ENCODE measurements at places on chromosomes 7 and 10.

GRCh38 chr7:141208539-141208938 lies 134.7 kb downstream of the TMEM178B start:
- no peak for DNase-seq

GRCh38 chr7:28615091-28615490 lies 202.8 kb downstream of the CREB5 start:
- no peak for DNase-seq

DNA sequence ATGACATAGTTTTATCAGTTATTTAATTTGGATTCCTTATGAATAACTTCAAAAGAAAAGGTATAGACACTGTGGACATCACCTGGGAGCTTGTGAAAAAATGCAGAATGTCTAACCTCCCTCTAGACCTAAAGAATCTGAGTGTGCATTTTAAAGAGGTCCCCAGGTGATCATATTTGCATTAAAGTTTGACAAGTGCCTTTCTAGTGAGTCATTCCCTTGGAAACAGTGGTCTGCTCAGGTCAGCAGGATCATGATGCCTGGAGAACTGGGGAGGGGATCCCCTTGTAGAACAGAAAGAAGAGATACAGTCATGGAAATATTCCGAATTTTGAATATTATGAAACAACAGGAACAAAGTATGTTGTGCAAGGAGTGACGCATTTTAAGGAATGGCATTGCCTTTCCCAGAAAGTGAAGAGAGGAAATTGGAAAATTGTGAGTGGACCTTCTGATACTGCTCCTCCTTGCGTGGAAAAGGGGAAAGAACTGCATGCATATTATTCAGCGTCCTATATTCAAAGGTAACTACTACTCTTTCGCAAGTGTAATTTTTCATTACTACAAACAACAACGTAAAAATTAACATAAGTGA lies 4.6 kb downstream of the STEAP2 start:
- DNase-seq: no peak

- DNase-seq: no peak
Measured at GRCh38 chr7:101162551-101163278, 2.7 kb downstream of the VGF start.

DNA sequence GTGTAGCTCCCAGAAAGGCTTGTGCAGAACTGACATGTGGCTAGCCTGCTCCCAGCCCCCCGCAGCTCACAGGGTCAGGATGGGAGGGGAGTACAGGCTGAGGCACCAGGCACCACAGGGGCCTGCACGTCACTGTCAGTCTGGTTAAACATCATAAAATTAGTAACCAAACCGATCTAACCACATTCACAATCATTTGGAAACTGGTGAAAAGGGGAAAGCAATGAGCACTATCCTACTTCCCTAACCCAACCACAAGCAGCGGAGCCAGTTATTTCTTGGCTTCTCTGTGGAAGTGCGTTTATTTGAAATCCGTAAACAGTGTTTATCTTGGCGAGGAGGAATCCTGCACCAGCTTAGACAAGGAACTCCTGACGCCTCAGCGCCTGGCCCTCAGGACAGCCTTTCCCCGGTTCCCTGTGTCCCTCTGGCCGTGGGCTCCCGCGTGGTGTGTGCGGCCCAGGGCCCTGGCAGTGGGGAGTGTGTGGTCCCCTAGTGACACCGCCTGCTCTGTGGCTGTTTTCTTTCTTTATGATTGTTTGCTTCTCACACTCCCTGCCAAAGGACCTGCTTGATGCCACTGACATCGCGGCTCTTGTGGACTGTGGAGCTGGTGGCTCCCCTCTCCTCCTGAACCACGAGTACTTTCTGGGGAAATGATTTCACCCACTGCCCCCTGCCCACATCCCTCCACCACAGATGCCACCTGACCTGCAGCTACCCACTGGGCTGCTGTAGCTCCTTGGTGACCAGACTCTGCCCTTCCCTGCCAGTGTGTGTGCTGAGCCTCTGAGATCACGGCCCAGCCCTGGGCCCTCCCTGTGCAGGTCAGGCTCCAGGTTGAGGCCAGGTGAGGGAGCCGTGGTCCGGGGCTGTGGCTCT lies 38.0 kb downstream of the INPP5A start:
- no peak for DNase-seq

DNA sequence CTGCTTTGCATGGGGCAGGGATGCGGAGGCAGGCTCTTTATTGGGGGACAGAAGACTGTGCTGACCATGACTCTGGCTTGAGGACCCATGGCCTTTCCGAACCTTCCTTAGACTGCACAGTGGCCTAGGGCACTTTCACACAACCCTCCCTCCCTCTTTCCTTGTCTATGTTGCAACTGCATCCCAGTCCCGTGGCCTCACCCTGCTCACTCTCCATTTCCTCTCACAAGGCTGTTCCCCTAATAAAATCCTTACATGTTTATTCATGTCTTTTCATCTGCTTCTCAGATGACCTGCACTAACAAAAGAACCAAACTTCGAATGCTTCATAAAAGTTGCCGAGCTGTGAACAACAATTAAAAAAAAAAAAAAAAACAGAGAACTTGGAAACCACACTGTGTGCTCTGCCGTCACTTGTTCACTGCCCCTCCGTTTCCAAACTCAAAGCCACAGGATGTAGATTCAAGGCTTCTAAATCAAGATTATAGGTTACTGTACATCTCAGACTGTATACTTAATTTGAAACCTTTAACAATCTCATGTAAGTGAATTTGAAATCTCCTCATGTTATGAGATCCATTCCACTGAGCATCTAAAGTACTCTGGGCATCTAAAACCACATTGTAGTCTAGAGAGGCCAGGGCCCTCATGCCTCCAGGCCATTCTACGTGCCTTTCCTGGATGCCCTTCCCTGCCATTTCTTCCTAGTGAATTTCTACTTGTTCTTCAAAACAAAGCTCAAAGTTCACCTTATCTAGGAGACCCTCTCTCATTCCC lies 265.9 kb downstream of the SNX13 start:
- DNase-seq: no peak

GRCh38 chr7:147639037-147639436 lies 951.5 kb upstream of the C7orf33 start:
- no peak for DNase-seq

GRCh38 chr10:97372233-97372875 lies 28.8 kb downstream of the RRP12 start:
- no peak for DNase-seq

DNA sequence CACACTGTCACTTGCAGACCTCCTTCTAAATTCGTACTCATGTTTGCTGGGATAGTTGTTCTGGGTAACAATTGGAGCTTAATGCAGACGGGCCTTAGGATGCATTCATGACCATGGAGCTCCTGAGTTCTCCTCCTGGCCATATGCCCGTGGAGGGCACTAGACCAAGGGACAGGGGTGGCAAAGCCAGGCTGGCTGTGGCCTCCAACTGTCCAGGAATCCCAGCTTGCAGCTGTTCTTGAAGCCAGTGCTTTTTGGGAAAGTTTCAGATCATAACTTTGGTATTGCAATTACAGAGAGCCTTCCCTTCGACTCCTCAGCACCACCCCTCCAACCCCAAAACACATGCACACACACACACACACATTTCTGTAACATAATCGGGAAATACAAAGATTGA lies 30.6 kb downstream of the ANTXRL start:
- DNase-seq: no peak

DNA sequence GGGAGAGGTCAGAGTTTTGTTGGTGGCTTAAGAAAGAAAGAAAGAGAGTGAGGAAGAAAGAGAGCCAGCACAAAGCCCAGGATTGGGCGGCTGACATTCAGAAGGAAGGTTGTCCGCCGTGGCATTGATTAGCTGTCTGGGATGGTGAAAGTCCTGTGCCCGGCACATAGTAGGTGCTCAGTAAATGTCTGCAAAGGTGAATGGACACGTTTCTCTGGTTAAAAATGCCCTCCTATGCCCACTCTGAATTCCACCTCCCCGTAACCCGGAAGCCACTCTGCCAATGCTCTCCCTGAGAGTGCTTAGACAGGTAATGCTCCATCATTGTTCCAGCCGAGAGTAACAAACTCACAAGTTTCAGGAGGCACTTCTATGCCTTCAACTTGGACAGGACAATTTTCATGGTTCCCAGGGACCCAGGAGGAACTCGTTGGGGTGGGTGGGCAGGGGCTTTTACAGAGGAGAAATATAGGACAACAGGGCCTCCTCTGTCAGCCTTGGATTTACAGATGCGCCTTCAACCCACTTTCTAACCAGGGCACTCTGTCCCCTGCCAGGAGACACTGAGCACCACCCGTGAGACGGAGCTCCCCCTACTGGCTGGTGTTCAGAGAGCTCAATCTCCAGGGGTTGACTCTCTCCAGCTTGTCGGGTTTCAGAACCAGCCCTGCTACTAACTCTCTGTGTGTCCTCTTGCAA lies 411.5 kb upstream of the ZMIZ1 start:
- DNase-seq: no peak

DNA sequence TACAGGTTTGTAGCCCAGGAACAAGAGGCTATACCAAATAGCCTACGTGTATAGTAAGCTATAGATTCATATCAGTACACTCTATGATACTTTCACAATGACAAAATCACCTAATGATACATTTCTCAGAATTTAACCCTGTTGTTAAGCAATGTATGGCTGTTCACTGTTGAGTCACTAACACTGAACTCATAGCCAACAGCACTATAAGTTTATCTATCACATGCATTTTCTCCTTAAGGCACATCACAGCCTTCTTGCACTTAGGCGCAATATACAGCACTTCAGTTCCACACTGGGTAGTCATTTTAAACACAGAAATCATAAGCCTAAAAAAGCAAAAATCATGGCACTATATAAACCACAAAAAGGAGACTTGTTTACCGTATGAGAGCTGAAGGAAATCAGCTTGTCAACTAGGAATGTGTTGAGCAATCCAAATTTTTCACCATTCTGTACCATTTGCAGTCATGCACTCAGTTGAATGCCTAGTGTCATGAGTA lies 45.6 kb downstream of the ZNF438 start:
- no peak for DNase-seq

DNA sequence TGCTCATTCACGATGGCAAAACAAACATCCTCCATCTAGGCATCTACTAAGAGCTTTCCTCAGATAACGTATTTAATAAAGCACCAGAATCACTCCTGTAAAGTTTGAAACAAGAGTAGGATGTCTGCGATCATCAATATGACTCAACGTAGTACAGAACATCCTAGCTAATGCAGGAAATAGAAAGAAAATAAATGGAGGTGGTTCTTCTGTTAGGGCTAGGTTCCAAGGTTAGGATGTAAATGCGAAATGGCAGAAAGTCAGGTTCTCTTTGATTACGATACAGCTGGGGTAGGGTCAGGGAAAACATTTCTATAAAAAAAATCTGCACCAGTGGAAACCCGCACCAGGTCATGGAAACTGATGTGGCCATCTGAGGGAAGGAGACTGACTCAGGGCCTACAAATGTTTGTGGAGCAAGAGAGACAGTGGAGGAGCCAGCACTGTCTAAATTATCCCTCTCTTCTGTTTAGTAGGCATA lies 29.1 kb downstream of the CCDC6 start:
- no peak for DNase-seq

- no peak for DNase-seq
Measured at GRCh38 chr10:67464278-67464677, 231.7 kb downstream of the CTNNA3 start.

DNA sequence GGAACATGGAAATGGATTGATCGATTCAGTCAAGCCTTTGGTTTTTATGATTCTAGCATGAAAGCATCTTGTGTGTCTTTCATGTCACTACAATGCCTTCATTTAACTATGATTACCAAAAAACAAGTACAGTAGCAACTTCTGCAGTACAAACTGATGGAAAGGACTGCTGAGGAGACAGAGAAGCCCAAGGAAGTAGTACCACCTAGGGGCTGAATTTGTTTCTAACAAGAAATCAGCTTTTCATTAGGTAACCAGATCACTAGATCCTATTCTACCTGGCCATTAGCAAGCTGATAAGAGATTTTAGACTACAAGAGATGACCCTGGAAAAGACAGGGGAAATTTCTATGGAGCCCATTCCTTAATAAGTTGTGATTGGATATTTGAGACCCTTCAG lies 3.2 kb upstream of the IFIT1 start:
- no peak for DNase-seq

DNA sequence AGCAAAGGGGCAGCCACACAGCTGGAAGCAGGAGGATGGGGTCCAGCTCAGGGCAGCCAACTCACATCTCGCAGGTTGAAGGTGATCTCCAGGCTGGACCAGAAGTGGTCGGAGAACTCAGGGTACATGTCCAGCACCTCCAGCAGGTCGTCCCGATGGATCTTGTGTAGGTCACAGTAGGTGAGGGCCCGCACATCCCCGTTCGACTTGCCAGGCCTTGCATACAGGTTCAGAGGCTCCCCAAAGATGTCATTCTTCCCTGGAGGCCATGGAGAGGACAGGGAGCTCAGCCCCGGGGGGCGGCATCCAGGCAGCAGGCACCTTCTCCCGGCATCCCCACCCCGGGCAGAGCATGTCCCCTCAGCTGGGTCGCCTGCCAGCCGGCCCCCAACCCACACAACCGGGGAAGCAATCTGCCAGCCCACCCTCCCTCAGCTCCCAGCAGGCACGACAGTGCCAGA lies 29.3 kb downstream of the KCNH2 start:
- DNase-seq: no peak

DNA sequence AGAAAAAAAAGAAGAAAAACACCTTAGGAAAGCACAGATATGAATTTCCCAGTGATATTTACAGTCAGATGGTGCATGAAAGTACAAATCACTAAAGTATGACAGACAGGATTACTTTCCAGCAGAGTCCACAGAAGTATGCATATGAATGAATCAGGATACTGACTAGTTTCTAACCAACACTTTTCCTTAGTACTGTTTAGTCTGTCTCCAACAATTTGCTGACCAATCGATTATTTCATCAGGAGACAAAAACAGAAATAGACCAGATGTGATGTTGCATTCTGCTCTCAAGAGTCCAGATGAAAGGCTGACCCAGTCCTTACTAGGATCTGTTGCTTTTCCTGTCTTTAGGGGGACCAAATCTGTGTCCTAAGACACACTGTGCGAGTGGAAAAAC lies 14.6 kb downstream of the SLC35B4 start:
- no peak for DNase-seq

DNA sequence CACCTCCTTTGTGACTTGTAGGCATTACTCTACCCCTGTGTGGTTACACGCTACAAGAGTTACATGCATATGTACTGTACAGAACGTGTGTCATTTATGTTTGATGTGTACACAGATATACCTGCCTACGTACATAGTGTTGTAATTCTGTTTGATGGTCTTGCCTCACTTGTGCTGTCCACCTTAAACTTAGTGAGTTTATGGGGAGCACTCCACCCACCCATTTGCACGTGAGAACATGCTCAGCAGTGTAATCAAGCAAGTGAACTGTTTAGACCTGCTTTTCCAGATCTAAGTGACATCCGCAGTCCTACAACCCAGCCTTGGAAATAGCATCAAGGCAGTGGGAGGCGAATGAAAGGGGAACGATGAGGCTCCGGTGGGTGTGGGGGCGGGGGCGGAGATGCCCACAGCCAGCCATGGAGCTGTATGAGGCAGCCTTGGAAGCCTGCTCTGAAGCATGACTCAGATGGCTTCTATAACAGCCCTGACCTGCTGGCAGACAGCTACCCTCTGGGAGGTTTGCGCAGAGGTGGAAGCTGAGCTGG lies 52.1 kb downstream of the SUFU start:
- no peak for DNase-seq

GRCh38 chr10:79628988-79629954 lies 18.5 kb downstream of the SFTPA1 start:
- DNase-seq: no peak

Measured in NCI-H524 treated with DMSO at 0.1 percent for 48 hours (cell line).